ENCODE measurements at places on chromosomes 12 and 14.

GRCh38 chr12:49937639-49938300 is 12.8 kb upstream of the AQP2 start:
- no peak for DNase-seq

- DNase-seq = no peak
Observed at GRCh38 chr14:29278301-29279263, 512.0 kb downstream of the FOXG1 start.

DNA sequence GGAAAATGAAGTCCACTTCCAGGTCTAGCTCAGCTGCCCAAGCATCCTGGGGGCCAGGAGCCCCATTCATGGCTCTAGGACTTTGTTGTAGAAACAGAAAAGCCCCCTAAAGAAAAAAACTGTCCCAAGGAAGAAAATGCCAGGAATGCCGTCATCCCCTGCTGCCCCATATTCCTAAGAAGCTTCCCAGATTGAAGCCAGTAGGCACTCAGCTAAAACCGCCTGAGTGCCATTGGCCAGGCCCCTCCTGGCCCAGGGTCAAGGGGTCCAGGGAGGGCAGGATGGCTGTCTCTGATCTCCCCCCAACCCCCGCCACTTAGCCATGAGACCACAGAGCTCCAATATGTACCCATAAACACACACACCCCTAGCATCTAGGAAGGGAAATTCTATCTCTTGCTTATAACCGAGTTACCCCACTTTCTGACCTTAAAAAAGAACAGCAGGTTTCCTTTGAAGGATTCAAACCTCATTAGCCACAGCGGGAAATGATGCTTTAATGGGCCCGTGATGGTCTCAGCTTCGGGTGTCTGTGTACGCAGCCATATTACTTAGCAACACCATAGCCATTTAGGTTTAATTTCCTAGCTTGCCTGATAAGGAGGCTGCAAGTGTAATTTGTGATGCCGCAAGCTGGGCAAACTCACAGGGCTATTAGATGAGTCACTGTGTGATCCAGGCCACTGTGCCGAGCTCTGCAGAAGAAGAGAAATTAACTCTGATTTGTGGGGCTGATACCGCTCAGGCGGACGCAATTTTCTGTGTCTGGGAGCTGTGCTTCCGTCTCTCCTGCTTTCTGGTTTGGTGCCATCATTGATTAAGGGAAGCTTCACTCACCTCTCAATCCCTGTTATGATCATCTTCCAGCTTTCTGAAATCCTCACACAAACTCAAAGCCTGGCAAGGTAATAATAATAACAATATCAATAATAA is 84.2 kb downstream of the GCH1 start:
- no peak for DNase-seq

- DNase-seq = no peak
Observed at GRCh38 chr12:113823016-113823415, 143.1 kb downstream of the RBM19 start.

DNA sequence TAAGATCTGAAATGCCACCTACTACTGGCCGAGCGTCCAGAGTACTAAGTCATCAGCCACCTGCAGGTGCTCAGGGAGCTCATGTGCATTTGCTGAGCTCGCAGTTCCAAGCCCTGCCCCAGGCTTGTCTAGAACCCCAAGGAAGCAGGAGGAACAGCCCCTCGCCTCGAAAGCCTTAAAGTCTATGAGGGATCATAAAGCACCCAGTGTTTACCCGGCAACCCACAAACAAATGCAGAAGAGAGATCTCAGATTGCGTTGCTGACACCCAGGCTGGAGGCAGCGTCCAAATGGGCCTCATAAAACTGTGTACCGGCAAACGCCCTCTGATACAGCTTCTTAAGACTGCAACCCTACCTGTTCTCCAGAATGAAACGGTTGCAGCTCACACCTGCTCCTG is 6.8 kb downstream of the KDM2B start:
- no peak for DNase-seq

DNA sequence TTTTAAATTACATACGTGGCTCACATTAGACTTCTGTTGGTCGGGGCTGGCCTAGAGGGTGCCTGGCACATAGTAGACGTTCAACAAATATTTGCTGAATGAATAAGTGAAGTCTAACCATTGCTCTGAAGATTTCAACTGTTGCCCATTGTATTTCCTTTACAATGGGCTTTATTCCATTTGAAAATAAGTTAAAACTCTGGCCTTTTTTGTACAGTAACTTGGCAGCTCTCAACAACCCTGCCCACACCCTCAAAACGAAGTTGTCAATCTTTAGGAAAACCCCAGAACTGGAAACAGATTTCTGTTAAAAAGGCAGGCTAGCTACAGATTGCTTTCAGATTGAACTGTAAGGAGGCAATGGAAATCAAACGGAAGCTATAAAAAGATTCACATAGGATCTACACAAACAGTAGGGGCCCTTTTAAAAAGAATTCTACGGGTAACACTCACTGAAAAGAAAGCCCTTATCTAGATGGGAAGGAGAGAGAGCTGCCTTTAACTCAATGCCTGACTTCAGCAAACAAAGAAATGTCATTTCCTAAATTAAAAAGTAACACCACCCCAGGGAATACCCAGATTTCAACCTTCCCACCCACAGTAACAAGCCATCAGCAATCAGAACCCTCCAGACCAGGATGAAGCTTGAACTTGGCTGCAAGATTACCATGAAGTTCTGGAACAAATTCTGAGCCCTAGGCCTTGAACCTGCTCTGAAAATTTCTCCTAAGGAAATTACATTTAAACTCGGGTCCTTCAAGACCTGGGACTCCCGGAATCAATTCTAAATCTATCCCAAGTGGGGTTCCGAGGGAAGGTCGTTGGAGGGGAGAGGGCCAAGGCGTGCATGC is 1.4 kb downstream of the WSB2 start:
- no peak for DNase-seq

DNA sequence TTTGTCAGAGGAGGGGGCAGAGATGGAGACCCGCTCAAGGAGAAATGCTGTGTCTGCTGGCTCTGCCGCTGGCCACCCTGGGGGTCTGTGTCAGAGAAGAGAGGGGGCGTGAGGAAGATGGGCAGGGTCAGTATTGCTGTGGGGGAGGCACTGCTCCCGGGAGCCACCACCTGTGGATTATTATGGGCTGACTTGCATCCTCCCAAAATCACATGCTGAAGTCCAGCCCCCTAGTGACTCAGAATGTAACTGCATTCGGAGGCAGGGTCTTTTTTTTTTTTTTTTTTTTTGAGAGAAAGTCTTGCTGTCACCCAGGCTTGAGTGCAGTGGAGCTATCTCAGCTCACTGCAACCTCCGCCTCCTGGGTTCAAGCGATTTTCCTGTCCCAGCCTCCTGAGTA is 12.3 kb downstream of the ABCD4 start:
- DNase-seq = peak; percentile 30

DNA sequence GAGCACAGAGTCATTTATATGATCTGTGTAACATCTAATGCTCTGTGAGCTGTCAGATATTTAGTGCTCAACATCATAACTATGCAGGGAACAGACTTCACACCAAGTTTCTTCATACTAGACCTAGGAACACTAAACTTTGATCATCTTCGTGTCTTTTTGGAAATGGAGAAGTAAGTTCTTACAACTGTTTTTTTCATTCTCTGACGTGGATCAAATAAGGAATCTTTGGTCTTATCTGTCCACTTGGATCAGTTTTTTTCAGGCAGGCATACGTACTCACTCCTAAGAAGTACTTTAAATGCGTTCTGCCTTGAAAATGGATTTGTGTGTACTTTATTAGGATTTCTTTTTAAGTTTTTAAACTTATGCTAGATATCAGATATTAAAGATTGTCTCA is 191.0 kb downstream of the FBXL14 start:
- no peak for DNase-seq

DNA sequence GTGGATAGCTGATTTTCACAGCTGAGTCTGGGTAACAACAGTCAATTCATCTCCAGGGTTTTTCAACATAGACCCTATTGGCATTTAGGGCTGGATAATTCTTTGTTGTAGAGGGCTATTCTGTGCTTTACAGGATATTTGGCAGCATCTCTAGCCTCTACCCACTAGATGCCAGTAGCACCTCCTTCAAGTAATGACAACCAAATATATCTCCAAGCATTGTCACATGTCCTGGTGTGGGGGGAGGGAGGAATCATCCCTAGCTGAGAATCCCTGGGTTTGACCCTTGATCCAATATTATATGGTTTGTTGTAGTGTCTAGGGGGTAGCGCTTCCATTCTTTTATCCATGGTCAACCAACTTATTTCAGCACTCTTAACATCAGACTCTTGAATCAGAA is 157.2 kb downstream of the ANO4 start:
- DNase-seq = no peak

- peak; percentile 44 for DNase-seq
Observed at GRCh38 chr12:55996201-55996714, 818 bp upstream of the SUOX start.

DNA sequence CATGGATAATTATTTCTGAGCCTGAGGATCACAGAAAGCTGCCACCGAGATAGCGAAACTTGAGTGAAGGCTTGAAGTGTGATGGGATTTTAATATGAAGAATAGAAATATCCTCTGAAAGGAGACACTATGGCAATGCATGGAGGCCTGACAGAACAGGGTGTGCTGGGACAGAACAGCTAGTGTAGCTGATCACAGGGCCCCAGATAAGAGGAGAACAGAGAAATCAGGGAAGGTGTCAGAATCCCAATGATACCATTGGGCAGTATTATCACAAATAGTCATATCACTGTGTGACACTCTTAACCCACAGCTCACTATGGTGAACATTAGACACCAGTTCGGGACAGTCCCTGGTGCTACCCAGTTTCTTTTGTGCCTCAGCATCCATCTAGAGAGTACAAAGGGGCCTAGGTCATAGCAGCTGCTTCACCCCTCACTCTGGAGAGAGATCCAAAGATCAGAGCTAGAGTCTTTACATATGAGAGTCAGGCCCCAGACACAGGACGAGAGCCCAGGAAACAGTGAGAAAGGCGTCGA is 506 bp upstream of the OR10P1 start:
- DNase-seq = no peak

- DNase-seq = no peak
Observed at GRCh38 chr12:32331133-32331532, 68.2 kb upstream of the FGD4 start.

DNA sequence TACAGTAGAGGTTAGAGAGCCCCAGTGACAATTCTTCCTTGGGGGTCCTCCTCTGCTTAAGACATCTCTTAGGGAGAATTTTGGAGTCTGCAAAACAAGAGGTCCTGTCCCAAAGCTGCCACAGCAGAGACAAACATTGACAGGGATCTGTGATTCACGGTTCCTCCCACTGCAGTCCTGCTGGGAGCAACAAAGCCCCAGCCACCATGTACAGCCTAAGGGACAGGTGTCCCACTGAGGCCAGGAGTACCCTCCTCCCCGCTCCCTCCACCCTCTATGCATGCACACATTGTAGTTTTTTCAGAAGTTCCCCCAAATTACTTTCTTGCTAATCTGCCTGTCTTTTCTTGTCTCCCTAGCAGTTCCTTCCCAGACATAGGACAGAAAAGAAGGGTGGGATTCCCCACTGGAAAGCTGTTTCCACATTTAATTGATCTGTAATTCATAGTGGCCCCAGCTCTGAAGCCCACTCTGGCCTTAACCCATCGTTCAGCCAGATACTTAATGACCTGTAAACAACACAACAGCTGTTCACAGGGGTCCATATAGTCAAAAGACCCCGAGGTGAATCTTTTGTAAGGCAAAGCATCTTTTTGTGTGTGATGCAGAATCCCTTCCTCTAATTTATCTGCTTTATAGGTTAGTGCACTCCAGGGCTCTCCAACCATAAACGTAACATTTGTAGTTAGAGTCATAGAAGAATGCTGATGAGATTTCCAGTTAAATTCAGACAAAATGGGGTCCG is 13.9 kb upstream of the PRICKLE1 start:
- DNase-seq = no peak

- DNase-seq = no peak
Observed at GRCh38 chr12:46378530-46378929, 6.0 kb upstream of the SLC38A2 start.

DNA sequence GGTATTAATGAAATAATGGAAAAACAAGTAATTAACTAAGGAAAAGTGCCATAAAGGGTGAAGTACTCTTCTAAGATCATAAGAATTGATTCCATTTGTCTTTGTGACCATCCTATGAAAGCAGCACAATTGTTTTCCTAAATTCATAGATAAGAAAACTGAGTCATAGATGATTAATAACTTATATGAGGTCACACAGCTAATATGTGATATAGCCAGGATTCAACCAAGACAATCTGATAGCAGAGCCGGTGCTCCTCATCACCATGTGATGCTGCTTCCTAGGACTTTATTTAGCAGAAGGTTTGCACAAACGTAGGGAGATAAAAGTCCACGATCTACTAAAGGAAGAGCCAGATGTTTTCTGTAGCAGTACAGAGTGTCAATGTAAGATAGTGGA is 181.5 kb upstream of the SYT1 start:
- DNase-seq = no peak

DNA sequence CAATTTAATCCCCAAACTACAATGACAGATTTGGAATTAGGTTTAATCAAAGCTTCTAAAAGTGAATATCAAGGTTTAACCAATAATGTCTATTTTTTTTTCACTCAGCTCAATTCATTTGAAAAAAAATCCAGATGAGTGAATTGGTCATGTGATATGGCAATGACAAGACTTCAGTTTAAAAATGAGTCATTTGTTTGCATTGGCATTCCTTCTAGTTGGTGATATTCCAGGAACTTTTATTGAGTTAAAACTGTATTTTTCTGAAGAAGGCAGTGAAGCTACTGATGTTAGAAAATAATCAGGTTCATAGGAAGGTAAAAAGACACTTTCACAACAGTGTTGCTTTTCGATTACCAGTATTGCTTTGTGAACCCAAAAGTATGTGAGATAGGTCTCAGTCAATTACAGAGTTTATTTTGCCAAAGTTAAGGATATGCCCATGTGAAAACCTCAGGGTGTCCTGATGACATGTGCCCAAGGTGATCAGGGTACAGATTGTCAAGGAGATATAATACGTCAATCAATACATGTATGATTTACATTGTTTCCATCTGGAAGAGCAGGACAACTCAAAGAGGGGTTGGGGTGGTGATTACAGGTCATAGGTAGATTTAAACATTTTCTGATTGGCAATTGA is 1214.9 kb downstream of the GALC start:
- DNase-seq = no peak

DNA sequence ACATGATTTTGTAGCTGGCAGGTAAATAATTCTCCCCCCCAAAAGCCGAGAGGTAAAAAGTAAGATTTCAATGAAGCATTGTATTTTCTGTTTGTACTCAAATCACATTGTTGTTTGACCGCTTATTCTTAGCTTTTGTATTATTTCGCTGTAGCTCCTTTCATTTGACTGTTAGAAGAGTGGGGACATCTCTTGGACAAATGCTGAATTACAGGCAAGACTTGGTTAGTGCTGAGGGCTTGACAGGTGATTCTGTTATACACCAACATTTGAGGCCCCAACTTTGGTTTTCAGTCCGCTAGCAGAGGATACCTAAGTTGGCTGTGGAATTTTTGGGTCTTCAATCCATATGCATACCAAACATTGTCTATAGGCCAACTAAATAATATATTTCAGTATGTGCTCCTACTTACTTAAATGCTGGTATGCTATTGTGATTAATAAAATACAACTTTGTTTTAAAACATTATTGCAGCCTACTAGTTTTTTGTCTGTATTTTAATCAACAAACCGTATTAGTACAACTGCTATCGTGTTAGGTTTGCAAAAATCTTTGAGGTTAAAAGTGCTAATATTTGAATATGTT is 102.2 kb downstream of the ERC1 start:
- peak; percentile 11 for DNase-seq

GRCh38 chr14:55585854-55586253 is 5.8 kb downstream of the KTN1 start:
- no peak for DNase-seq
